G401 (cell line): ENCODE measurements at places on chromosomes 7 and 10. TPM values are rescaled to one million over a fixed set of nuclear protein-coding genes. Genes with fewer than 3 reads are reported as not detected.

Gene ALDH18A1
- 151 and 164 TPM in 2 replicates for total RNA-seq

Gene ERCC6
- 3.6 and 13.3 TPM in 2 replicates for total RNA-seq

Gene MYO1G
- 0.37 and 0.98 TPM in 2 replicates for total RNA-seq

Gene ZNHIT1
- 74.5 and 105 TPM in 2 replicates for total RNA-seq

Gene GALNT17
- not detected in 2 replicates for total RNA-seq

Gene AUTS2
- total RNA-seq, result 0.06 and 4.4 TPM in 2 replicates

Gene RBM20
- total RNA-seq, result 2.4 and 2.7 TPM in 2 replicates

Gene ARHGEF35
- total RNA-seq, result not detected in 2 replicates

Gene BLNK
- not detected in 2 replicates for total RNA-seq

Gene PDE6C
- not detected in 2 replicates for total RNA-seq

Gene LAMB1
- 4.3 and 5.9 TPM in 2 replicates for total RNA-seq

Gene PILRB
- 14.7 and 21.5 TPM in 2 replicates for total RNA-seq

Gene MYH16
- not detected in 2 replicates for total RNA-seq

Gene EMX2
- total RNA-seq, result not detected in 2 replicates

Gene OPN4
- total RNA-seq, result not detected in 2 replicates

Gene MACROH2A2
- 83.1 and 100 TPM in 2 replicates for total RNA-seq

Gene GHRHR
- not detected in 2 replicates for total RNA-seq

Gene NKX6-2
- total RNA-seq, result not detected in 2 replicates

Gene HOXA2
- total RNA-seq, result not detected in 2 replicates

Gene SEMA3C
- 12.2 and 13.8 TPM in 2 replicates for total RNA-seq

Gene GNG11
- not detected in 2 replicates for total RNA-seq

Gene GCK
- not detected in 2 replicates for total RNA-seq

Gene C10orf67
- total RNA-seq, result not detected in 2 replicates

Gene MYOF
- total RNA-seq, result 71.6 and 72.7 TPM in 2 replicates

Gene LRRD1
- 0.03 TPM in 1 of 2 replicates, not detected in the other for total RNA-seq

Gene CDK14
- total RNA-seq, result not detected in 2 replicates

Gene SLC26A5
- not detected in 2 replicates for total RNA-seq

Gene TMEM229A
- not detected in 2 replicates for total RNA-seq

Gene CUZD1
- 1.7 and 1.8 TPM in 2 replicates for total RNA-seq

Gene FGFR2
- 279 and 323 TPM in 2 replicates for total RNA-seq

Gene GRID1
- 0.17 TPM in 1 of 2 replicates, not detected in the other for total RNA-seq

Gene TRIL
- total RNA-seq, result not detected in 2 replicates

Gene CRHR2
- not detected in 2 replicates for total RNA-seq

Gene STAG3
- 0.68 and 3.3 TPM in 2 replicates for total RNA-seq

Gene TRIM50
- total RNA-seq, result not detected in 2 replicates

Gene MTURN
- total RNA-seq, result 8.5 and 9.1 TPM in 2 replicates

Gene TCAF2
- 0.06 TPM in 1 of 2 replicates, not detected in the other for total RNA-seq
